ENCODE measurements at places on chromosomes 4 and X.

- no peak for DNase-seq
These were observed 34.5 kb upstream of the CDKN2AIP start for GRCh38 chr4:183409934-183410333.

DNA sequence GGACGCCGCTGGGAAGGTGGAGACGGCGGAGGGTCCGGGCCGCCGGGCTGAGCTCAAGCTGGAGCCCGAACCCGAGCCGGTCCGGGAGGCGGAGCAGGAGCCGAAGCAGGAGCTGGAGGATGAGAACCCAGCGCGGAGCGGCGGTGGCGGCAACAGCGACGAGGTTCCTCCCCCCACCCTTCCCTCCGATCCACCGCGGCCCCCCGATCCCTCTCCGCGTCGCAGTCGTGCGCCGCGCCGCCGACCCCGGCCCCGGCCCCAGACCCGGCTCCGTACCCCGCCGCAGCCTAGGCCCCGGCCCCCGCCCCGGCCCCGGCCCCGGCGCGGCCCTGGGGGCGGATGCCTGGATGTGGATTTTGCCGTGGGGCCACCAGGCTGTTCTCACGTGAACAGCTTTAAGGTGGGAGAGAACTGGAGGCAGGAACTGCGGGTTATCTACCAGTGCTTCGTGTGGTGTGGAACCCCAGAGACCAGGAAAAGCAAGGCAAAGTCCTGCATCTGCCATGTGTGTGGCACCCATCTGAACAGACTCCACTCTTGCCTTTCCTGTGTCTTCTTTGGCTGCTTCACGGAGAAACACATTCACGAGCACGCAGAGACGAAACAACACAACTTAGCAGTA, 483 bp downstream of the USP27X start:
- no peak for DNase-seq

- DNase-seq, result no peak
These were observed 42.5 kb upstream of the XIAP start for GRCh38 chrX:123817288-123817894.

DNA sequence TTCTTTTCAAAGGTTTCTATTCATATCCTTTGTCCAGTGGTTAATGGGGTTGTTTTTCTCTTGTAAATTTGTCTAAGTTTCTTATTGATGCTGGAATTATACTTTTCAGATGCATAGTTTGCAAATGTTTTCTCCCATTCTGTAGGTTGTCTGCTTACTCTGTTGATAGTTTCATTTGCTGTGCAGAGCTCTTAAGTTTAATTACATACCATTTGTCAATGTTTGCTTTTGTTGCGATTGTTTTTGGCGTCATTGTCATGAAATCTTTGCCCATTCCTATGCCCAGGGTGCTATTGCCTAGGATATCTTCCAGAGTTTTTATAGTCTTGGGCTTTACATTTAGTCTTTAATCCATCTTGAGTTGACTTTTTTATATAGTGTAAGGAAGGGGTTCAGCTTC, 21.2 kb upstream of the UGT8 start:
- DNase-seq, result no peak

DNA sequence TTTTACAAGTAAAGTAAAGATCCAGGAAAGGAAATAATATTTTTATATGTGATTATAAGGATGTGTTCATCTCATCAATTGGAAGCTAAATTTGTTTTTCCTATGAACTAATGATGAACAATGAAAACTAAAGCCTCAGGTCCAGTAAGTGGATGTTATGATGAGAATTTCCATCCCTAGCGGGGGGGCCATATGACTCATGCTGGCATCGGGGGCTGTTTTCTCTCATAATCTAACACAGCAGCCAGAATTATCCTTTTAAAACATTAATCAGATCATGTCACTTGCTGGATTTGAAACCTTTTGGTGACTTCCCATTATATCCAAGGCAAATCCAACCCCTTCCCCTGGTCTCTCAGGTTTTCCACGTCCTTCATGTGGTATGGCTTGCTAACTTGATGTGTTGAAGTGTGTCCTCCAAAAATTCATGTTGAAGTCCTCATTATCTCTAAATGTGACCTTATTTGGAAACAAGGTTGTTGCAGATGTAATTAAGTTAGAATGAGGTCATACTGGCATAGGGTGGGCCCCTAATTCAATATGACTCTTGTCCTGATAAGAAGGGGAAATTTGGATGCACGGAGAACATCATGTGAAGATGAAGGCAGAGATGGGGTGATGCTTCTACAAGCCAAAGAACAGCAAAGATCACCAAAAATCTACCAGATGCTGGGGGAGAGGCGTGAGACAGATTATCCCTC, 96.8 kb downstream of the AKAP4 start:
- no peak for DNase-seq

DNA sequence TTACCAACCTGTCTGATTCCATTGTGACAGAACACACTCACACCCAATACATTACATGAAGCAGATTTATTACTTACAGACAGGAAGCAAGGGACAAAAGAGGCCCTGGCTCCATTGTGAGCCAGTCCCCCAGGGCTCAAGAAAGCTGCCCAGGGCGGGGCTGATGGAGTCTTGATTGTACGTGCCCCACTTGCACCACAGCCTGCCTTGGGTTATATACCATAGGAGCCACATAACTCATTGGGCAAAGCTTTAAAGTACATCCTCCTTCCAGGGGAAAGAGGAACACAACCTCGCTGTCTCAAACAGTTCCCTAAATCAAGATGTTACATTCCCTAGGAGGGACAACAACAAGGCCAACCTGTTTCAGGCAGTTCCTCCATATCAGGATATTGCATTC, 3.4 kb upstream of the ZRSR2 start:
- no peak for DNase-seq

- DNase-seq, result no peak
These were observed 32.5 kb downstream of the MEPE start for GRCh38 chr4:87865288-87865687.

Measured in hypothalamus (tissue), 51 donors.